ENCODE measurements at places on chromosomes 1 and 21.

- DNase-seq: no peak
Measured at GRCh38 chr1:172499636-172500141, 33.3 kb upstream of the SUCO start.

- no peak for DNase-seq
Measured at GRCh38 chr1:226845624-226846023, 24.8 kb upstream of the PSEN2 start.

DNA sequence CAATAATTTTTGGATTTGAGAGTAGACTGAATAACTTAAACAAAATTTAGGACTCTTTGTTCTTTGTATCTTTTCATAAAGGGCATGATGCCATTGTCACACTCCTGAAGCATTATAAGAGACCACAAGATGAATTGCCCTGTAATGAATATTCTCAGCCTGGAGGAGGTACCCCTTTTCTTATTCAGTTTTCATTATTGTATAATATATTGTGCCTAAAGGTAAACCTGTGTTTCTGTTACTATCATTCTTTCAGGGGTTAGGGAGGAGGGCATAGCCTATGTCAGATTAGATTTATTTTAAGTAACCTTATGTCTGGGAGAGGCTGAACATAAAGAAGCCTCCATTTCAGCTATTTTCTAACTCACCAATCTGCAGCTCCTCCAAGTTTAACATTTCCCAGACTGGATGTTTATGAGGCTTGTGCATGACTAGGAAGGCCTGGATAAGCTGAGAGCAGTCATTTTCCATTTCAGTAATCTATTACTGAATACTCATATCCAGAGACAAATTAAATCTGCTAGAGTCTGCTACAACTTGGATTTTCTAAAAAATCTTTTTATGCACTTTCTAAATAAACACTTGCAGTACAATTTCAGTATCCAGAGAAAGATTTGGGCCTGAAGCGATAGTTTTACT, 132.1 kb downstream of the TNNI3K start:
- no peak for DNase-seq

DNA sequence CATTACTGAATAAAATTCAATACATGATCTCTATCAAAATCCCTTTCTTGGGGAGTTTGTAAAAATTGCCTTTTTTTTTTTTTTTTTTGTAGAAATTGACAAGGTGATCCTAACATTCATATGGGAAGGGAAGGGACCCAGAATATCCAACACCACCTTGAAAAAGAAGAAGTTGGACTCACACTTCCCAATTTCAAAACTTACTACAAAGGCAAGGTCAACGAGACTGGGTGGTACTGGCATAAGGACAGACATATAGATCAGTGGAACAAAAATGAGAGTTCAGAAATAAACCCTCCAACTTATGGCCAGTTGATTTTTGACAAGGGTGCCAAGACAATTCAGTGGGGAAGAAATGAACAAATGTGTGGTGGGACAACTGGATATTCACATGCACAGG, 31.4 kb upstream of the CLSTN1 start:
- DNase-seq: no peak

DNA sequence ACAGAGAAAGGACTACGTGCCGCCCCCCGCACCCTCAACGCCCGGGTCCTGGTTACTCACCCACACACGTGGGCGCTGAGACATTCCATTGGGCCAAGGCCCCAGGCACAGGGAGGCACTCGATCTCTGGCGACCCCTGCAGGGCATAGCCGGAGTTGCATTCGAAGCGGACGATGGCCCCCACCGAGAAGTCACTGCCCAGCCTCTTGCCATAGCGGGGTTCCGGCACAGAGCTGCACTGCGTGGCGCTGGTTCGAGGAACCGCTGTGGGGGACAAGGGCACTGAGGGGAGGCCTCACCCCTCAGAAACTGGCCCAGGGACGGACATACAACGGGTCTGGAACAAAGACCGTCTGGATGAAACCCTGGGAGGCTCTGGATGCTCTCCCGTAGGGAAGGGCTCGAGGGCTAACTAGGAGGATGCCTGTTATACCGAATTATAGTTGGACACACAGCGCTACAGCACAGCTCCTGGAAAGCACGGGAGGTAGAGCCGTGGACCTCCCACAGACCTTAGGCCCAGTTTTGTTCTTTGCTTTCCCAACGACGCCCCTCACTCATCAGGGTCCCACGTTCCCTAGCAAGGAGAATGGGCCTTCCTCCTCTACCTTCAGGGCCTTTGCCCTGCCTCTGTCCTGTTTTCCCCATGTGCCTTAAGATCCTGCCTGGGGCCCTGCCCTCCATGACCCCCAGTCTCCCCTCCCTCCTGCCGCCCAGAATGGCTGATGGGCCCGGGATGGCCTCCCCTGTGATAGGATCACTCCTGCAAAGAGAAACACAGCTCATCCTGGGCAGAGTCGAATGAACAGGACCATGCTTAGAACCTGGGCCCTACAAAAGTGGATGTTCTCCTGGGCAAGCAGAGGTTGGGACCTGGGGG, 152.8 kb downstream of the ZSCAN20 start:
- DNase-seq: no peak

DNA sequence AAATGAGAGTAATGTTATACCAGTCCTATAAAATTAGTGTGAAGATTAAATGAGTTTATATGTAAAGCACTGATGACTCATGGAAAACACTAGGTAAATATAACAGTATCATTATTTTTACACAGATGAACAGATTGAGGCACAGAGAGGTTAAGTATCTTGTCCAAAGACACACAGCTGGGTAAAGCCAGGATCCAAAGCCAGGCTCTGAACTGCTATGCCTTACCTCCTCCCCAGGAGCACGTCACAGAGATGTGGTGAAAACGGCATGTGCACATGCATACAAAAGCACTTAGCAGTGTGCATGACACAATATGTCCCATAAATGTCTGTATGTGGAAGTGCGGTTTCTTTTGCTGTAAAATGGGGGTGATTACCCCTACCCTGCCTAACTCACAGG, 56.9 kb downstream of the MAN1C1 start:
- no peak for DNase-seq

DNA sequence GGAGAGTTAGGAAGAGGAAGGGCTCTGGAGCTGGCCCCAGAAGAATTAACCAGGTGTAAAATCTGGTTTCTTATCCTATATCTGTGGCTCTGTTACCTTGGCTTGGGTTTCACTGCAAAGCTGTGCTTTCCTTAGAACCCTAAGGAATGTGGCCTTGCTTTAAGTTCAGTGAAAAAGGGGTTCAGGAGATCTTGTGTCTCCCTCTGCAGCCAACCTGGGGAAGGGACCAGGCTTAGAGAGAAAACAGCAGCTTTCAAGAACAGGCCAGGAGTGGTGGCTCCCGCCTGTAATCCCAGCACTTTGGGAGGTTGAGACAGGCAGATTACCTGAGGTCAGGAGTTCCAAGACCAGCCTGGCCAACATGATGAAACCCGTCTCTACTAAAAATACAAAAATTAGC, 16.1 kb upstream of the MYCL start:
- no peak for DNase-seq

DNA sequence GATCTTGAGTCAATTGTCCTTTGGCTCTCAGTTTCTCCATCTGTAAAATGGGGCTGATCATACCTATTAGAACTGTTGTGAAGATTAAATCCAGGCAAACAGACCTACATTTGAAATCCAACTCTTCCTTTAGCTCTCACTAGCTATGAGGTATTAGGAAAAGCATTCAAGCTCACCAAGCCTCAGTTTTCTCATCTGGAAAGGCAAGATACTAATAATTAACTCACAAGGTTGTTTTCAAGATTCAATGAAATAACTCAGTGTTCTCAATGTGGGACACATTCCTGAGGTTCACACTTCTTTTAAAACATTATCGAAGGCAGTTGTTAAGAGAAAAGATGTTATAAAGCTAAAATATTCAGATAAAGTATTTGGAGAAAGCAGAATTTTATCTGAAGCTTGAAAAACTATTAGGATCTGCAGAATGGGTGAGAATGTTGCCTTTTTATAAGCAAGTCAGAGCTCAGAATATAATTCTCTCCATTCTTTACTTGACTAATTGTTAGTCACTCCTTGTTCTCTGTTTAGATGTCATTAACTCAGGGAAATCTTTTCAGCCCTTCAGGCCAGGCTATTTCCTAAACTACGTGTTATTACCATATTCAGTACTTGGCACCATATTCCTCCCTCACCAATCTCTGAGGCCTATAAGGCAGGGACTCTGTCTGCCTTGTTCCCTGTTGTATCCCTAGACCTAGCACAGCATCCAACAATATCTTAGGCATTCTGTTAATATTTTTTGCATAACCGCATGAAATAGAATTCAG, 72.0 kb upstream of the VAV3 start:
- DNase-seq: no peak

GRCh38 chr1:57586842-57587241, 163.0 kb upstream of the DAB1 start:
- no peak for DNase-seq

DNA sequence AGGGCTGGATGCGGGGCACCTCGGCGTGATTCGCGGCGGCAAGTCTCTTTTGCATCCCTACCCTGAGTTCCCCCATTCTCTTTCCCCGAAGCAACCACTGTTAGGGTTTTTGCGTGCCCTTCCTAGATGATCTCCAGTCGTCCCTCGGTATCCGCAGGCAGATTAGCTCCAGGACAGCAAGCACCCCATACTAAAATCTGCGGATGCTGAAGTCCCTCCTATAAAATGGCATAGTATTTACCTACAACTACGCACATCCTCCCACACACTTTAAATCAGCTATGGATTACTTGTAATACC, 22.8 kb upstream of the CFAP126 start:
- no peak for DNase-seq

DNA sequence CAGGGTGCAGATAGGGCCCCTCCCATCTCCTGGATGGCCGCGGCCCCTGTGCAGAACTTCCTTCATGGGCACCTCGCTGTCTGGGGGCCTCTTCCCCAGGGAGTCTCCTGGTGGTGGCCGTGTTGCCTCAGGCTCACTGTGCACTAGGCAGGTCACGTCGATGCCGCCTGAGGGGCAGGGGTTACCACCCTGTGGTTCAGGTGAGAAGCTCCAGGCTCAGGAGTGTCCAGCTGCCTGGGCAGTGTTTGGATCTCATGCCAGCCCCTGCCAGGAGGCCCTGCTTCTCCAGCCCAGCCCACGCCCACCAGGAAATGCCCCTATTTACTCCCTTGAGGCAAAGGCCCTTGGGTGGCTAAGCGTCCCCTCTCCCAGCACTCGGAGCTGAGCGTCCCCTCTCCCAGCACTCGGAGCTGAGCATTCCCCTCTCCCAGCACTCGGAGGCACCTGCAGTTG, 2.1 kb downstream of the ITGB2 start:
- no peak for DNase-seq

DNA sequence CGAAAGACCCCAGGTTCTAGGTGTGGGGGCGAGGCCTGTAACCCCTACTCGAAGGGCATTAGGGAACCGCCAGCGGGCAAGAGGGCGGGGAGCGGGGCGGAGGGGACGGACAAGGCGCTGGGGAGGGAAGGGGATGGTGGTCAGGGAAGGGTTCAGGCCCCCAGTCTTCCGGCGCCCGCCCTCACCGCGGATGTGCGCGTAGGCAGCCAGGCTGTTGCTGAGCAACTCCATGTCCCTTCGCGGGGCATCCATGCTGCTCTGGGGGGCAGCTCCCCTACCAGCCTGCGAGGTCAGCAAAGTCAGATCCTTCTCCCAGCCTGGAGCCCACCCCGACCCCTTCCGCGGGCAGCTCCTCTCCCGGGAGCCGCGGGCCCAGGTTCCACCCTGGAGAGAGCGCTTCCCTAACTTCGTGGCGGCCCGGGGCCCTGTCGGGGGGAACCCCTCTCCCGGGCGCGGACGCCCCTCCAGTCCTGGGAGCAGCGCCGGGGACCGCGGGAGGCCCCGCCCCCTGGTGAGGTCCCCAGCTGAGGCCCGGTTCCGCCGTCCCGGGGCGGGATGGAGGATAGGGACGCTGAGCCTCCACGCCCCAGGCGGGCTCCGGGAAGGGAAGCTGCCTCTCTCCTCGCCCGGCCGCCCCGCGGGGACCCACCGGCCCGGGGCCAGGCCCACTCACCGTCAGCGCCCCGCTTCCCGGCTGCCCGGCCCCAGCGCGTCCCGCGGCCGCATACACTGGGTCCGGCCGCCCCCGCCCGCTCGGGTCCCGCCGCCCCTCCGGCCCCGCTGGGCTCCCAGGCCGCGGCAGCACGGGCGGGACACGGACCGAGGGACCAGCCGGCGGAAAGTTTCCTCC, 434 bp downstream of the EVA1B start:
- DNase-seq: peak; percentile 41

- no peak for DNase-seq
Measured at GRCh38 chr1:24085546-24085945, 26.4 kb downstream of the MYOM3 start.

DNA sequence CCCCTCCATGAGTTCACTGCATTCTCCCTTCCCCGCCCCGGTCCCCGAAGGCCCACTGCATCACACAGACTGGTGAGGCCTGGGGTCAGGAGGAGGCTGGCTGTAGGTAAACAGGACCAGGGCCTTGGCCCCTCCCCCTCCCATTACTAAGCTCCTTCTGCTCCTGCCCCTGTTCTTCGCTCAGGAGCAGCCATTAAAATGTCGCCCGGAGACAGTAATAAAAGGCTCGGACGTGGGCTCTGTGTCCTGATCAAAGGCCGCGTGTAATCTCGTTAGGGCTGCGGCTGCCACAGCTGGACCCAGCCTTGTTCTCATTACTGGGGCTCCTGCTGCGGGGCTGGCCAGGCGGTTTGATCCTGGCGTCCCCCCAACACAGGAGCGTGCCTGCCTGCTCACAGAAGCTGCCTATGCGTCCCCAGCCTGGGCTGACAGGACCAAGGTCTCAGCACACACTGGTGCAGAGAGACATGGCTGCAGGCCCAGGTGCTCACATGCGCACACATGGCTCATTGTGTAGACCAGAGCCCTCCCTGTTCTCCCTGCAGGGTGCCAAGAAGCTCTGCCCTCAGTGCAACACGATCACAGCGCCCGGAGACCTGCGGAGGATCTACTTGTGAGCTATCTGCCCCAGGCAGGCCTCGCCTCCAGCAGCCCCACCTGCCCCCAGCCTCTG, 24.0 kb downstream of the TMEM53 start:
- DNase-seq: no peak

DNA sequence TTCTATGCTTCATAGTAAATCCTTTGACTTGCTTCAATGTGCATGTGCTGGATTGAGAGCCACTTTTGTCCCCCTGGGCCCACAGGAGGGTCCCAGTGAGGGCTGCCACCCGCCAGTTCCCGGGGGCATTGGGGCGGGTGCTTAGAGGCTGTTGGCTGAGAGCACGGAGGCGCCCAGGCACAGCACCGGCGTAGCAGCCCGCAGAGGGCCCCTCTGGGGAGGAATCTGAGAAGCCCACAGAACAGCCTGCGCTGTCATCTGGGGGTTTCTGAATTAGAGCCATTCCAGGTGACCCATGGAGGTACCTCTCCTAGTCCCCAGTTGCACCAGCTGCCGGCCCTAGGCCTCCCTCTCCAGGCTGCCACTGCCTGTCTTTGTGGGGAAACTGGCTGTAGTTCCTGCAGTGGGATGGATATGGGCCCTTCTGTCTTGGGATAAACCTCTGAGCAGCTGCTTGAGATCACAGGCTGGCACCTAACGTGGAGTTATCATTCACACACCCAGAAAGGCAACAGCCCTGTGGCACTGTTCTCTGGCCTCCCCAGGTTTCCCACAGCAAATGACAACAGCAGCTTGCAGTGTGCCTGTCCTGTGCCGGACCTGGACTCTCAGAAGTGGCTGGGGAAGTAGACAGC, 39.5 kb downstream of the TMEM51 start:
- DNase-seq: no peak

Data from 8988T (cell line).